ENCODE measurements at places on chromosomes 3 and 15.

- no peak for DNase-seq
Measured at GRCh38 chr3:152586974-152587373, 248.0 kb upstream of the P2RY1 start.

DNA sequence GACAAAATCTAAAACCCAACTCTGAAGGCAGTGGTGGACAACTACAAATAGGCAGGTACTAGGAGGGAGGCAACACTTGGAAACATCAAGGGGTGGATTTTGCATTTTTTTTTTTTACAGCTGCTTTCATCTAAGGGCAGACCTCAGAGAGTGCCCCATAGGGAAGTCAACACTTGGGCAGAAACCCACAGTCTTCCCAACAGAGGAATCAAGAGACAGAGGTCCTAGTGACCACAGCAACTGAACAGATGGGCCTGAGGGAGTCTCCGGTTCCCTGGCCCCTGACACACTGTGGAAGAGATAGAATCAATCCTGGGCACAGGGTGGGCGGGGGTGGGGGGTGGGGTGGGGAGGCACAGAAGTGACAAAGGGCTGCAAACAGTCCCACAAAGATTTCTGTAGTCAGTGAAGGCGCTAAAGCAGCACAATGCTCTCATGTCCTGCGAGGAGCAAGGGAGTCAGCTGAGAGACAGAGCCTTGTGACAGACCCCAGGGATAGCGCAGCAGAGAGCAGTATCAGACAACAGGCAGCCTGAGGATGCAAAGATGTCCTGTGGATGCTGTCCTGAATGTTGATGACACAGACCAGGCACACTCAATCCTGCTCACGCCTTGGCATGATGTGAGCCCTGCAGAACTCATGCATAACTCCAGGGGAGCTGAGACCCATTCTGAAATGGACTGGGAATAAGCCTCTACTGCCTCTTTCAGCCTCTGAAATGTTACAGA, 6.9 kb upstream of the RFTN1 start:
- no peak for DNase-seq

- no peak for DNase-seq
Measured at GRCh38 chr3:156581033-156581432, 26.1 kb upstream of the SSR3 start.

GRCh38 chr3:17088017-17088416, 203.3 kb downstream of the PLCL2 start:
- DNase-seq: no peak

DNA sequence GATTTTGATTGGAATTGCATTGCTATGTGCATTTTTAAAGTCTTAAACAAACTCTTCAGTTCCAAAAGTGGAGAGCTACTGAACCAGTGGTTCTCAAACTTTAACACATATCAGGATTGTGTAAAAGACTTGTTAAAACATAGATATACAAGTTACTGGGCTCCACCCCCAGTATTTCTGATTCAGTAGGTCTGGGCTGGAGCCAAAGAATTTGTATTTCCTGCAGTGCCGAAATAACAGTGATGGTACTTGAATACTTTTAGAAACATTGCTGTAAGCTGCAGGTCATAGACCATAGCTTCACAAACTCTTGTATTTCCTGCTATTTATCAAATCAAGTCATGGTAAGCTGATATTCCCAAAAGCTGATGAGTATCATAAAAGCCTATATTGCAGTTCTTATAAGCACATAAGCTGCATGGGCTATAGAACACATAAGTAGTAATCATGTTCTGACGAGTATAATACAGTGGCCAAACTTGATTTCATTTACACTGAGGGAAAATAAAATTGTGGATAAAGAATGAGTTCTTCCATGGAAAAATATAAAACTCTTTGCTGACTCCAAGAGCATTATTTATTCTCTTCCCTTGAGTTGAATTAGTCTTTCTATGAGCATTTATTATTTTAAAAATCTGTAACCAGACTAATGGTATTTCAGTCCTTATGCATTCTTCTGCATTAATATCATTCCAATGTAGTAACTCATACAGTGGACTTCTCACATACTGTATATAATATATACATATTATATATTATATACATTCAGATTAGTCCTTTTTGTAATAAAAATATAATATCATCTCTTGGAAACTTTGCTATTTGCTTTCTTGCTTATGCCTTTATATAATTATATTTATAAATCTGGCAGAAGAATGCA, 550.5 kb upstream of the AGTR1 start:
- DNase-seq: no peak

- no peak for DNase-seq
Measured at GRCh38 chr3:21747966-21748555, 2.9 kb downstream of the ZNF385D start.

DNA sequence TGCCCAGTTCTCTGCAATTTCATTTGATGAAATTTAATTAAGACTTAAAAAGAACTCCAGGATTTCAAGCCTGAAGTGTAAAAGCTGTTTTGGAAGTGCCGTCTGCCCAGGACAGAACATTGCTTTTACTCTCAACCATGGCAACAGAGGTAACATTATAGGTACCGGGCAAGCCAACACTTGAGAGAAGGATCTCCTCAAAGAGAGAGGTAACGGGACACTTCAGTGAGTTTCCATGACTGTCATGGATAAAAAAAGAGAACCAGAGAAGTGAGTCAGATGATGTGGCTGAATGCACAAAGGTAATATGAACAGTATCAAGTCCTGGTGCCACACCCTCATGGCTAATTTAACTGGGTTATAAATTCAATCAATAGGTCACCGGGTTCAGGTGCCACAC, 130.2 kb upstream of the LMOD3 start:
- DNase-seq: no peak

DNA sequence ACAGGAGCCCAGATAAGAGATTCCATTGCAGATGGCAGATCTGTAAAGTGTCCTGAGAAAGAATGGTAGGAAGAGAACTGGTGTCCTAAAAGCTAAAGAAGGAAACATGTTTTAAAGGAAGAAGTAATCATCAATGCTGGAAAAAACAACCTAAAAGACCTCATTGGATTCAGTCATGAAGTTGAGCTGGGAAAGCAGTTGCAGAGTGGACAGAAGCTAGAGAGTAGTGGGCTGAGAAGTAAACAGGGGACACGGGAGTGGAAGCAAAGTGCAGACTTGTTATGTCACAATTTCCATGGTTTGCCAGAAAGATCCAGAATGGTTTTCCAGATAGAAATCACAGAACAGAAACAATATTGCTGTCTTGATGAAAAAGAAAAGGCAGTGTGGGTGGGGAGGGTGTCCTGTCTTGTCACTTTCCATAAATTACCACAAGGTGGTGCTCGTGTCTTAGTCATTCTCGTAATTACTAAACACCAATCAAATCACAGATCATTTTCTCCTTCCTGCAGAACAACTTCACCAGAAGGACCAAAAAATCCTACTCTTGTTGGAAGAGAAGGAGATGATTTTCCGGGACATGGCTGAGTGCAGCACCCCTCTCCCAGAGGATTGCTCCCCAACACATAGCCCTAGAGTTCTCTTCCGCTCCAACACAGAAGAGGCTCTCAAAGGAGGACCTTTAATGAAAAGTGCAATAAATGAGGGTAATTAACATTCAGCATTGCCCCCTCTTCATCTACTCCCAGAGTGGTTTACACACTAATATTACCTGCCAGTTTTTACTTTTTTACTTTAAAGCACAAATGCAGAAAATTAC, 64.5 kb downstream of the KLHL25 start:
- DNase-seq: peak; percentile 31

DNA sequence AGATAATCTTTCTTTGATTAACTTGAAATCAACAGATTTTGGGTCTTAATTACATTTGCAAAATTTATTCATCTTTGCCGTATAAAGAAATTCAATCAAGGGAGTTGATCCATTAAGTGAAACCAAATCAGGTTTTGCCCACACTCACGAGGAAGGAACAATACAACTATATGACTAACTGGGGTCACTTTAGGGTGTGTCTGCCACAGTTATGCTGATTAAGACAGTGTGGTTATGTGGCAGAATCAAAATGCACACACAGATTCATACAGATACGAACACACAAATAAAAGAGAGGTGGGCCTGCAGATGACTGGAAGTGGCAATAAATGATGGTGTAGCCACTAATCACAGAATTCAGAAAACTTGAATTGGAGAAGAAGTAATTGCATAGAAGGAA, 543.5 kb downstream of the GABRG3 start:
- no peak for DNase-seq

DNA sequence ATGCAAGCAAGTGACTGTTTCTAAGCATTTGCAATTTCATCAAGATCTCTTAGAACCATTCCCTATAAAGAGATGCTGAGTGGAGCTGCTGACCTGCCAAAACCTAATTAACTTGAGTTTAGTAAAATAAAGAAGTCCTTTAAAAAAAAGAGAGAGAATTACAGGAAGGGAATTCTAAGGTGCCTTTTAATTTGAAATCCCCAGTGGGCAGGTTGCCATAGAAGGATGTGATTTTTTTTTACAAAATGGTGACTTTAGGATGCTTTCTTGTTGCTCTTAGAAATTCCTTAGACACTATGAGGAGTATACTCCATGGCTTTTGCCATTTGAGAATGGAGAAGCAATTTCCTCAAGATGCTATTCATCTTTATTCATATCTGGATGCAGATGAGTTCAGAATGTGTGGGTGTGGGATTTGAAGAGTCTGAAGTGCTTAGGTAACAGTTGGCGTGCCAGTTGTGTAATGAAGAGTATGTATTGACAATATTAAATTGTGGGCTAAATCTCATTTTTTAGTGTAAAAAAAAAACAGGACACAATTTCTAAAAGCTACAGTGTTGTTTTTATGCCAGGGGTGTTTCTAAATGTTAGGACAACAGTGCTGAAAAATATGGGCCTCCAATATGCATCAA, 13.6 kb downstream of the LRRC3B start:
- no peak for DNase-seq

DNA sequence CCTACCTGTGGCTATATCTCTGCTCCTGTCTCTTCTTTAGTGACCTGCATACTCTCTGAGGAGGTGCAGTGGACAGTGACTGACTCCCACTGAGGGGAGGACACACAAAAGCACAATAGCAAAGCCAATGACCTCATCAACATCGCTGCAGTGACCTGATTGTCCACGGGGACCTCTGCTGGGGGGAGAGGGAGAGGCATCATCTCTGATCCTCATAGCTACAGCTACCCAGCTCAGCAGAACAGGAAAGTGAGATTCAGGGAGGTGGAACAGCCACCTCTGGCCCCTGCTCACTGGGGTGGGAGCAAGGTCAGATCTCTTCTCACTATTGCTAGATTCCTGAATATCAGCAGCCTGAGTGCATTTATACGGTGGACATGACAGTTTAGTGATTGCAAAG, 179.2 kb downstream of the ATP10A start:
- DNase-seq: no peak

GRCh38 chr3:116000311-116000710, 377.0 kb downstream of the GAP43 start:
- DNase-seq: no peak

GRCh38 chr3:58171126-58171525, 39.6 kb downstream of the DNASE1L3 start:
- no peak for DNase-seq

DNA sequence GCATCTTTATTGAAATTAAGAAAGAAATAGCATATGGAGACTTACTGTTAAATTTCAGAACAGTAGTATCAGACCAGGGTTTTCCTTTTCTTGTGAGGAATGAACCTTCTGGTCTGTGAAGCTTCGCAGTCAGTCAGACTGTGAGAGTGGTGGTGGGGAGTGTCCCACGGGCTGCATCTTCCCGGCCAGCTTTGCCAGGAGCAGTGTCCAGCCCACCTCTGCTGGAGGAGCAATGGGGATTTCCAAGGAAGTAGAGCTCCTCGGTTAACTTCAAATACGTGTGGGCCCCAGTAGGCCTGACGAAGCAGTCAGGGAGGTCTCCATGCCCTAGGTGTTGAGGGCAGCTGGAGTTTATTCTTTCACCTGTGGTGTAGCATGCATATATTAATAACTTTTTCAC, 40.9 kb upstream of the FBXL22 start:
- no peak for DNase-seq

- no peak for DNase-seq
Measured at GRCh38 chr15:92346063-92346462, 47.6 kb upstream of the ST8SIA2 start.

DNA sequence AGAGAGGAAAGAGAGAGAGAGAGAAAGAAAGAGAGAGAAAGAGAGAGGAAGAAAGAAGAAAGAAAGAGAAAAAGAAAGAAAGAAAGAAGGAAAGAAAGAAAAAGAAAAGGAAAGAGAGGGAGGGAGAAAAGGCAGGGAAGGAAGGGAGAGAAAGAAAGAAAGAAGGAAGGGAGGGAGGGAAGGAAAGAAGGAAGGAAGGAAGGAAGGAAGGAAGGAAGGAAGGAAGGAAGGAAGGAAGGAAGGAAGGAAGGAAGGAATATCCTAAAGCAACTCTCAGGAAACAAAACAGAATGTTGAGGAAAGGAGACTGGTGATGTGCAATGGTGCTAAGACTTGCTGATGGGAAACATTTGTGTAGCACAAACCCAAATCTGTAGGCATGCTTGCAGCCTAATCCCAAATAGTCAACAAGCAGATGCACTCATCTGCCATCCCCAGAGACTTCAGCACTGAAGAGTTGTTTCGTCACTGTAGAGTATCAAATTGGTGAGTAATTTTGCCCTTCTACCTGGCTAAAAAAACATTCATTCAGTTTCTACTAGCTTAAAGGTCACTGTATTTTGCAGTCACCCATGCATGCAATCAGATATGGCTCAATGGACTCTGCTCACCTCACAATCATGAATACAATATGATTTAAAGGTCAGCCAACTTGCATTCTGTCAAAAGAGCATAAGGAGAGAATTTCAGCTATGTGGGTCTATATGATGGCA, 480.3 kb downstream of the FGF12 start:
- DNase-seq: no peak

GRCh38 chr3:16148783-16149182, 25.7 kb upstream of the GALNT15 start:
- DNase-seq: no peak

DNA sequence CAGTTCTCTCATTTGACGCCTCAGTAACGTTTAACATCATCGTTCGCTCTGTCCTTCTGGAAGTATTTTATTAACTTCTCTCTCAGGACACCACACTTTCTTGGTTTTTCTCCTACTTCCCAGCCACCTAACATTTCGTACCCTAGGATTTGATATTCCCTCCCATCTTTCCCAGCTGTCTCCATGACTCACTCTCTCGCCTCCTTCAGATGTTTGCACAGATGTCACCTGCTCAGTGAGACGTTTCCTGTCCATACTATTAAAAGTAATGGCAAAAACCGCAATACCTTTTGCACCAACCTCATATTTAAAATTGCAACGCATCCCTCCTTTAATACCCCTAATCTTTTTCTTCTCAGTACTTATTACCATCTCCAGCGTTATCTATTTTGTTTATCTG, 62.1 kb upstream of the SPRED1 start:
- DNase-seq: no peak

- DNase-seq: no peak
Measured at GRCh38 chr3:89925976-89926375, 818.6 kb downstream of the EPHA3 start.

DNA sequence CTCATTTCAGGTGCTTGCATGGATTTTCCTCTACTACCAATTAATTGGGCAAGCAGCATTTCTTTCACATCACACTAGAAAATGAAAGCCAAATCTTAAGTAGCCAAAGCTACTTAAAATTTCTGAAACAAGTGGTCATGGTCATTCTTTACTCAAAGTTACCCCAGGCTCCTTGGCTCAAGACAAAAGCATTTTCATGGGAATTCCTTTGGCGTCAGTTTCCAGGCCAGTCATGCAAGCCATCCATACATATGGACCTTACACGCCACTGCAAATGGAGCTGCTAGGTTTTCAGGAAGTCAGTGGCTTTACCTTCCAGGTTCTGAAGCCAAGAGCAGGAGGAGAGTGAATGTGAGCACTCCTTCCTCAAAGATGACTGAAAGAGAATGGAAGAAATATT, 83.7 kb upstream of the IL12A start:
- DNase-seq: no peak

All from NCI-H1048 (cell line).